ENCODE measurements at places on chromosomes 1 and 21.

GRCh38 chr1:179663810-179664209 lies 72.2 kb downstream of the TDRD5 start:
- peak; percentile 84 for DNase-seq

DNA sequence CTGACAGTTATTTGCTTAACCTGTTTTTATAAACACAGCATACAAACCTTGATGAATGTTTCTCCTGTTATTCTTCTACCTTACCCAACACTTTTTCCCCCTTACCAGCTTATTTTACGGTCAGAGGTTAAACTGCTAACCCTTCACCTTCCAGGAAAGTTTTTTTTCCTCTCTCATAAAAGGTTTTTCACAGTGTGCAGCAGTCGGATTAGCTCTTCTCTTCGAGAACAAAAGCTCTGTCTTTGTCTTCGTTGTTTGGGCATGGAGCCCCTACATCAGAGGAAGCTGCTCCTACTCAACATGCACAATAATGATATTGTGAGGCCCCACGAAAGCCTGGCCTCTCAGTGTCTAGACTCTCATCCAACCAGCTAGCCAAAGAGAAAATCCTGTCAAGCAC lies 42.0 kb downstream of the DENND1B start:
- DNase-seq: no peak

- no peak for DNase-seq
Observed at GRCh38 chr21:44927587-44928461, 7.1 kb upstream of the ITGB2 start.

DNA sequence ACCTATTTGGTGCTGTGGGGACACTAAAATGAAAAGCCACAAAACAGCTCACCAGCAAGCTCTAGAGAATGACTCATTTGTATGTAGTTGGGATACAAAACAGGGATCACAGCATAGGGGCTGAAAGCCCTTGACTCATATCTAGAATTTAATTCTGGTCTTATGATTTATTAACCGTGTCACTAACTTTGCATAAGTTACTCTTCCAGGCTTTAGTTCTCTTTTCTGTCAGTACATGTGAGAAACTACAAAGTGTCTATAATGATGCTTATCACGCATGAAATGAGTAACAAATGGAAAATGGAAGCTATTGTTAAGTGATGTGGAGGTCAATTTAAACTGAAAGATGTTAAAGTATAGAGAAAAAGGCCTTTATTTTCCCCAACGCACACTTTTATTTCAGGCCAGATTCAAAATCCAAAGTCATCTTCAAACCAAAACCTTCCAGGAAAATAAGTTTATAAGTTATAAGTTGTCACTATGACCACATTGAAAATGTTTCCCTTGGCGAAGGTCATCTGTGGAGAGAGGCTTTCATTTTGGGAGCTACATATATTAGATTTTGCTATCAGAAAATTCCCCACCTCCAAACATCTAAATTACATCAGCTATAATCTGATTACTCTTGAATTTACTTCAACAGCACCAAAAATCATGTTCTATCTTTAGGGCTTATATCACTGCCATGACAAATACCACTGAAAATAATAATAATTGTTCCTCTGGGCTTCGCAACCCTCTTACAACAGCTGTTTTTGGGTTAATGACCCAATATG lies 430.5 kb downstream of the MRPL39 start:
- no peak for DNase-seq

GRCh38 chr1:12178511-12178910 lies 11.7 kb downstream of the TNFRSF1B start:
- no peak for DNase-seq

DNA sequence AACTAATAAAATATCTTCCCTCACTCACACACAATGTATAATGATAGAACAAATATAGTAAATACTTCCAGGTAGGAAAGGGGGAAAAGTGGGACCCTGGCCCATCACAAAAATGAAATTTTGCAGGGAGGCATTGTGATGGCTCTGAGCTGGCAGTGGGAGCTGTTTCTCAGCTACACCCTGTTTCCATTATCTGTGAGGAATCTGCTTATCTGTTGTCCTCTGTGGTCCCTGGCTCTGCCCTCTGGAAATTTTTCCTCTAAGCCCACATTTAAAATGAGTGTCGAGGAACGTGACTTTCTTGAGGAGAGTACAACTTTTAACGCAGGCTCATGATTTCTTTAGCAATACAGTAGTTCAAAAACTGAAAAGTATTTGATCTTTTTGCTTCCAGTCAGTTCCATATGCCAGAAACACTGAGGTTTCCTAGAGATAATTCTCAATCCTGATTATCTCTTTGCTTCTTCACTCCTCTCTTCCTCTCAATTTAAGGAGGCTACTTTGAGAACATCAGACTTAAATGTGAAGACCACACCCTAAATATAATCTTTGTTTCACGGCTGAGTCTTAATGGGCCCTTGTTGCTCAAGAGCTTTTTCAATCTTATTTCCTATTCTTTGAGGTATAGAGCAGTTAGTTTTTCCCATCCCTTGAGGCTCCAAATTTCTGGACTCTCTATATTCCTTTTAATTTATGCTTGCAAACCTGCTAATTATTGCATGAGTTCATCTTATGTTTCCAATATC lies 5.0 kb upstream of the EEIG2 start:
- no peak for DNase-seq

GRCh38 chr1:244800821-244801220 lies 34.6 kb upstream of the COX20 start:
- DNase-seq: no peak

DNA sequence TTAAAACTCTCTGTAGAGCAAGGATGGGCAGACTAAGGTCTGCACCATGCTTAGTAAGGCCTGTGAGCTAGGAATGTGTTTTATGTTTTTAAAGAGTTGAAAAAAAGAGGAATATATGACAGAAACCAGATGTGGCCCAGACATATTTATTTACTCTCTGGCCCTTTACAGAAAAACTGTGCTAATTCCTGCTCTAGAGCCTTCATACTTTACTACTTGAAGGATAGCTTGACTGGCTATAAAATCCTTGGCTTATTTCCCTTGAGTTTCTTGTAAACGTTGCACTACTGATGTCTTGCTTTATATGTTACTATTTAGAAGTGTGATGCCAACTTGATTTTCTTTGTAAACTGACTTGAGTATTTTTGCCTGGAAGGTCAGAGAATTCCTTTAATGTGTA lies 33.5 kb downstream of the CTBS start:
- DNase-seq: no peak

- DNase-seq: no peak
Observed at GRCh38 chr1:168482106-168482505, 61.7 kb downstream of the XCL2 start.

DNA sequence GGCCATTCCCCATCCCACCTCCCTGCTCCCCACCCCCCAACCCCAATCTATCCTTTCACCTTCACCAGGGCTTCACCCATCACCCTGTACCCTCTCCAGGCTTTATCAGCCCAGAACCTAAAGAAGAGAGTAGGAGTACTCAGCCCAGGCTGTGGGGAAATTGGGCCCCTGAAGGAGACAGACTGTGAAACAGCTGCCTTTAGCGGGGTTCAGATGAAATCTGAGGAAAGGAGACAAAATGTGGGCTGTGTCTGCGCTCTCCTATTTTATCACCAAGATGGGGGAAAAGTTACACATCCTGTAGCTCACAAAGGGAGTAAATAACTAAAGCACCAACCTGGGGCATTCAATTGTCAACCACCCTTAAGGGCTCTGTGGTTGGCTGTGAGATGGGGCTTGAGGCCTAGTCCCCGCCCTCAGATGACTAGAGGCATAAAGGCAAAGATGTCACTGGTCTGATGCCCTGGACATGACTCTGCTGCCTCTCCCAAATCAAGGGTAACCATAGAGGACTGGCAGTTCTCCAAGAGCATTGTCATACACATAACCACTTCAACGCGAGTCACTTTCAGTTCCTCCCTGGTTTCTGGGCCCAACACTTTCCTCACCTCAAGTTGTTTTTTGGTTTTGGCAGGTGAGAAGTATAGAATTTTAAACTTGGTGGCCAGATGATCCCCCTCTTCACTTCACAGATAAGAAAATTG lies 30.0 kb downstream of the SLC27A3 start:
- peak; percentile 21 for DNase-seq

GRCh38 chr1:2290595-2291510 lies 62.7 kb downstream of the SKI start:
- peak; percentile 63 for DNase-seq

DNA sequence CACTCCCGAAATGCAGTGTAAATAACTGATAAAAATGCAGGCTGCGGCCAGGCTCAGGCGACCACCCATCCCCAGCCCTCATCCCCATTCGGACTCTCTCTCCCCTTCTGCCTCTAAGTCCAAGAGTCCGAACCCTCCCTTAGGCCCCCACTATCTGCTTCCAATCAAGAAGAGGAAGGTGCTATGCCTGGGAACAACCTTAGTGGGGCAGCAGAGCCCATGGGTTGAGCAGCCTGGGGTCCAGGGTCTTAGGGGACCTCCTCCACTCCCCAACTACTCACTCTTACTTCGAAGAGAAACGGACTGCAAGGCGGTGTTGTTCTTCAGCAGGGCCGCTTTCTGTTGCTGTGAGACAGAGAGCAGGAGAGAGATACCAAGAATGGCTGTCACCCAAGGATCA lies 12.2 kb downstream of the ARHGEF2 start:
- DNase-seq: no peak

- DNase-seq: no peak
Observed at GRCh38 chr1:71054281-71054731, 6.7 kb upstream of the PTGER3 start.

- DNase-seq: no peak
Observed at GRCh38 chr1:11838349-11839272, 9.0 kb downstream of the NPPA start.

GRCh38 chr1:37922767-37923550 lies 23.9 kb downstream of the INPP5B start:
- DNase-seq: no peak

DNA sequence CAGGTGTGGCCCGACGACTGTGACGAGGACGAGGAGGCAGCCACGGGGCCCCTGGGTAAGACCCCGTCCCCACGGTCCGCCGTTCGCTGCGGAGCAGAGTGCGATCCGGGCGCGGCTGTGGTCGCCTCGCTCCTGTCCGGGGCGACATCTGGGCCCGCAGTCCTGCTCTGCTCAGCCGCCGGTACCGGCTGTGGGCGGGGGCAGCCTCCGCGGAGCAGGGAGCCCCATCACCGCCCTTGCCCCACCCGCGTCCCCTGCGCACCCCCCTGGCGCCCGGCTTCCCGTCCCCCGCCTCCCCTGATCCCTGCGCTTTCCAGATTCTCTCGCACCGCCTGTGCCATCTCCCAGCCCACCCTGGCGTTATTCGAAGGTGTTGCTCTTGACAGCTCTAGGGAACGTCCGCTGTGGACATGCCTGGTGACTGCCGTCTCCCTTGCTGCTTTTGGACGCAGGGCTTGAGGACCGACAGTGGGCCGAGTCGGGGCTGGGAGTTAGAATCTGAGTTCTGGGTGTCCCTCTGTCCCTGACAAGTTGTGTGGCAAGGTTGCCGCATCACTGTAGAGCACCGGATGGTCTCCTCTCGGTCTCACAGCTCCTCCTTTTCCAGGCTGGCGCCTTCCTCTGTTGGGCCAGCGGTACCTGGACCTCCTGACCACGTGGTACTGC lies 596 bp downstream of the TOR3A start:
- no peak for DNase-seq

- DNase-seq: no peak
Observed at GRCh38 chr1:1353389-1354151, 4.4 kb upstream of the DVL1 start.

DNA sequence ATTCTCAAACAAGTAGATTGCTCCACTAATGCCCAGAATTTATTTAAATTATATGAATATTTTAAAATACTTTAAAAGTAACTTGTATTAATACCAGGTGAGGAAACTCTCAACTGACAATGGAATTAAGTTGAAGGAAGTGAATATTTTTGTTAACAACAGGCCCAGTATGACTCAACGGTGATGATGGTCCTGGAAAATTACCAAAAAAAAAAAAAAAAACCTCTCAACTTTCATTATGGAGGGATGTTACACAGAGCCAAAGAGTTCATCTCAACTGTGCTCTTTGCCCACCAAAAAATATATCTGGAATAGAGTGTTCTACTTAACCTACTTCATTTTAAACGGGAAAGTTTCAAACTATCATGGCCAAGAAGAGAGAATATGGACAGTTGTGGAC lies 28.3 kb downstream of the CFH start:
- DNase-seq: peak; percentile 7

- peak; percentile 40 for DNase-seq
Observed at GRCh38 chr1:173330149-173330951, 123.2 kb upstream of the TNFSF4 start.

DNA sequence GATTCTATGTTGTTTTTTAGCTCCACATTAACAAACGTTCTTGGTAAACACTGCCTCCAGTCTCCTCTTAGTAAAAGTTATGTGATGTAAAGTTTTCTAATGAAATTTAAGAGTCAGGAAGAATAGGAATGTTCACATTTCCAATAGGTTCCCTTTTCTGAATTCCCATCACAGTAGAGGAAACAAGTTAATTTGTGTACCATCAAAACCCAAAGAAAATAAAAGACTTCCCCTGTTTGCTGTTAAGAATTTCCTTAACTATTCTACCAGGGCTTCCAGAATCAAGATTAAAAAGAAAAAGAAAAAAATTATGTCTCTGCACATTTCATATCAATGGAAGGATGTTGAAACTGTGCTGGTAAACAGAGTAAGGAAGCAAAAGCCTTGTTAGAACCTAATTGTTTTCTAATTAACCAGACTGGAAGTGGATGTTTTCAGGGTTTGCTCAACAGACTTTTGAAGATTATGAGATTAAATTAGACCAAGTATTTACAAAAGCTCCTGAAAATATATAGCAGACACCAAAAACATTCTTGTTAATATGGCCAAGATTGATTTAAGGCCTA lies 43.4 kb upstream of the PALMD start:
- peak; percentile 79 for DNase-seq

GRCh38 chr1:234861024-234861620 lies 251.1 kb upstream of the IRF2BP2 start:
- no peak for DNase-seq

DNA sequence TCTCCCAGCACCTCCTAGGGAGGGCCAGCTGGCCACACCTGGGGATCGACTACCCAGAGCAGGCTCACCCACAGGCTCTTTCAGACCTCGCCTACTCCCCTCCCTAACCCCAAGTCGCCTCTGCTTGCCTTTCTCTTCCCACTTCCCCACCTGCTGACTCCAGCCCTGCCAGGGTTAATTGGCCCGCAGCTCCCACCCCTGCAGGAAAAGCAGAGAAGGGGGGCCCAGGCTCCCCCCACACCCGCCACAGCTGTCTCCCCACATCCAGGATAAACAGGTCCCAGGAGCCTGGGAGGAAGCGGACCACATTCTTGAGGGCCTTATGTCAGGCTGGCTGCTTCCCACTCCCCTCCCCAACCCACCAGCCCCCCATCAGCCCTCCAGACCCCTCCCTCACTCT lies 45.0 kb downstream of the TAS1R2 start:
- no peak for DNase-seq

Measured in dermis microvascular lymphatic vessel endothelial cell (primary cell).